ENCODE measurements at places on chromosomes 11 and 22.

DNA sequence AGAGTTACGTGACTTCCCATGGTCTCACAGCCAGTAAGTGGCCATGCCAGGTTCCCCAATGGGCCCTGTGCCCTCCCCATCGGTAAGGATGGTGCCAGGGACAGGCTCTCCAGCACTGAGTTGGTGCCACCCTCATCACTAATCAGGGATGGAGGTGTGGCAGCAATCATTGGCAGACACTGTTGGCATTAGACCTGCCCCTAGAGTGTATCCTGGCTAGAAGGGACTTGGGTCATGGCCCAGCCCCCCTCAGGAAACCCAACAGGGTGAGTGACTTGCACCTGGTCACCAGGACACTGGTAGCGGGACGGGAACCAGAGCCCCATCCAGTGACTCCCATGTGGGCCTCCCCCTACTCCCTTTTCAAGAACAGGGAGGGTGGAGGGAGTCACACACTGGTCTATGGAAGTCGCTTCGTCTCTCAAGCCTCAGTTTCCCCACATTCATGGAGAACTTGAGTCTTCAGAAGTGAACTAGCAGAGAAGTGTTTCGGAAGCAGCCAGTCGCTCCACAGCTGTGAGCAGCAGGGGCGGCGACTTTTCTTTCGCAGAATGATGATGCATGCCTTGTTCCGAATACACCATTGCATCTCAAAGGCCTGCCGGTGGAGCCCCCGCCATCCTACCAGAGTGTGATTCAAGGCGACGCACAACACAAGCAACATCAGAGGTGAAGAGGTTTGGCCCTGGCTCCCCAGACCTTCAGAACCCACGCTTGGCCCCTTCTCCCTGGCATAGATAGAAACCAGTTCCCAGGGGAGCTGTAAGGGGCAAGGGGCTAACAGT, 12.9 kb downstream of the MS4A10 start:
- DNase-seq, result no peak

DNA sequence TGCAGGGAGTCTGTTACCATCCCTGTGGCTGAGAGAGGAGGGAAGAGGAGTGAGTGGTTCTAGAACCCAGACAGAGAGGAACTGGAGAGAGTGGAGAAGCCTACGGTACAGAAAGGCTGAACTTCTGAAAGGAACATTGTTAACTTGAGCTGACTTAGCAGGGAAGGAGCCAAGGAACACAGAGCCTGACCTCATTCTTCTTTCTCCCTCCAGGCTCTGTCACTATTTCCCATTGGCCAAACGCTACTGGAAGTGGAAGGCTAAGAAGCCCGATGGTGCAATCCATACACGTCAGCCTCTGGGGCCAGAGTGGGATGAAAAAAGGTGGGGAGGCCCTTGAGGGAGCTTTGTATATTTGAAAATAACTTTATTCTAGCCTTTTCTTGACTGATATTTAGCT, 16.5 kb upstream of the WT1 start:
- peak; percentile 54 for DNase-seq

DNA sequence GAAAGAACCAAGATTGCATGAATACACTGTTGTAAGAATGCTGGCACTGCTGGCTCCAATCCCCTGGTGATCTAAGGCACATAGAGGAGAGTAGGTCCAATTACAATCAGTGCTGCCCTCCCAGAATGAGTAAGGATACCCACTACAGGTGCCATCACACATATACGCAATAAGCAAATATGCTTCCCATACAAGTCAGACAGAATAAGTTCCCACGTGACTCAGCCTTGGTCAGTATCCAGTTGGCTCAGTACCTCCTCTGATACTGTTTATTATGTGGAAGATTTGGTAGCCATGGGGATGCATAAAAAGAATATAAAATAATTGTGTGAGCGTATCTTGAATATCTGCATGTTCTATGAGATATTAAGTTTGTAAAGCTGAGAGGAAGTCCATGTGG, 8.9 kb upstream of the OR2D3 start:
- no peak for DNase-seq

- DNase-seq, result no peak
Observed at GRCh38 chr11:35031346-35031745, 107.6 kb upstream of the CD44 start.

- peak; percentile 35 for DNase-seq
Observed at GRCh38 chr11:101442171-101442570, 141.6 kb downstream of the TRPC6 start.

DNA sequence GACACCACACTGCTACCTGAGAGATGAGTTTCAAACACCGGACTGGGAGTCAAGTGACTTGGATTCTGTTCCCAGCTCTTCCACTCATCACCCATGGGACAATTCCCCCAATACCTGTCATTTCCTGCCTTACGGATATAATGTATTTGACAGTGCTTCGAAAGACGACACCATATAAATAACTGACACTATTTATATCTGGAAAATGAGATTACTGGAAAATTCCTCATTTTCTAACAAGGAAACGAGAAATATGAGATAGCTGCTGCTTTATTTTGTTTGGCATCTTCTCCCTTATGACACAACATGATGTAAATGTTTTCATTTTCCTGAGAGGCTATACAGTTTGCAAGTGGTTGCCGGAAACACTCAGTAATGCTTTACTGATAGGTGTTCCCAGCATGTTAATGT, 8.6 kb downstream of the HSCB start:
- peak; percentile 54 for DNase-seq

DNA sequence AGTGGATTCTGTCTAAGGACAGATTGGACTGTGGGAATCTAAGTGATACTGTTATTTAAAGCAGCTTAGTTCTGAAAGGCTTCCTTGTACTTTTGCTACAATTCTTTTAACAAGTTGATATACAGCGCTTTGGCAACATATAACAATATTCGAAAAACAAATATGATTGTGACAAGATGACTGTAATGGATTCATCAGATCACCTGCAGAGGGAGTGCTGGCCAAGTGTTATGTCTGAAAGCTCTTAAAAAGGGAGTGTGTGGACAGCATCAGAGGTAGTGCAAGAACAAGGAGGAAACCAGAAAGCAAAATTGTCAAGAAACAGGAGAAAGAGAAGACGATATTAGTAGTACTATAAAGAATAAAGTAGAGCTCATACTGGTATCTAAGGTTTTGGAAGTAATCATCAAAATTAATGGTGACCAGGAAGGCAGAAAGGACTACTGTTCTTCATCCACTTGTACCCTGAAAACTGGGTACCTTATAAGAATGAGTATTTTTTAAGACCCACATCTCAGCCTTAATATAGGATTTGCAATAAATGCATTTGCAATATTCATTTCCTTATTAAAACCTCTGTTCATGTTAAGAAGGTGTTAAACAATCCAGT, 1112.0 kb upstream of the CCDC90B start:
- DNase-seq, result no peak

GRCh38 chr11:75560644-75561043, 1.4 kb upstream of the SERPINH1 start:
- no peak for DNase-seq

GRCh38 chr11:65919573-65920371, 546 bp downstream of the DRAP1 start:
- DNase-seq, result no peak

GRCh38 chr11:10181811-10182210, 112.2 kb downstream of the SBF2 start:
- DNase-seq, result peak; percentile 17

GRCh38 chr11:102478673-102479299, 26.2 kb upstream of the TMEM123 start:
- no peak for DNase-seq

- no peak for DNase-seq
Observed at GRCh38 chr11:26522912-26523610, 49.0 kb downstream of the MUC15 start.

- no peak for DNase-seq
Observed at GRCh38 chr11:35139722-35140282, 831 bp downstream of the CD44 start.

- DNase-seq, result no peak
Observed at GRCh38 chr11:26905368-26905767, 88.5 kb upstream of the FIBIN start.

- no peak for DNase-seq
Observed at GRCh38 chr11:68439355-68440065, 21.0 kb upstream of the PPP6R3 start.

DNA sequence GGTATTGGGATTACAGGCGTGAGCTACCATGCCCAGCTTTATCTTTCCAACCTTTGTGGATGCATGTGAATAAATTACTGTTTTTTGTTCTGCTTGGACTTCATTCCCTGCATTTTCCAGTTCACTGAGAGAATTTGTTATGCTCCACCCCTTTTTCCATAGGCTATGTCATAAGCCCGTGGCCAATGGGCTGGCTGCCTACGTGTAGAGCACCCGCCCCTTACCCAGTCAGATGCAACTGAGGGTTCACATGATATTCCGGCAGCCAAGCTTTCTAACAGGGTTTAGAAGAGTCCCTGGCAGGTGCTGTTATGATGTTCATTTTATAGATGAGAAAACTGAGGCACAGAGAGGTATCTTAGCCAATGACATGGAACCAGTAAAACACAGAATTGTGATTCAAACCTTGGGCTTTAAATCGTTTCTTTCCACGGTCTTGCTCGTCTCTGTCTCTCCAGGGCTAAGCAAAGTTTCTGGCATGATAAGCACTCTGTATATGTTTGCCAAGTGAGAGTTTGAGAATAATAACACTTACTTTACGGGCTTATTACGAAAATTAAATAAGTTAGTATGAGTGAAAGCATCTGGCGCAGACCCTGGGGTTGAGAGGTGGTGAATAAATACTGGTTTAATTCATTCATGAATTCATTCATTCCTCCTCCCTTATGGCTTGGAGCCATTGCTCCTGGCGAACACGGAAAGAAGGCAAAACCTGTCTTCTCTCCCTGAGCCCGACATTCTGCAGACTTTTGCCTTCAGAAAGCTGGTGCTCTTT, 42.4 kb upstream of the RASD2 start:
- no peak for DNase-seq

- no peak for DNase-seq
Observed at GRCh38 chr11:86595955-86596354, 76.5 kb downstream of the ME3 start.

GRCh38 chr11:116403794-116404461, 368.9 kb downstream of the BUD13 start:
- DNase-seq, result no peak

DNA sequence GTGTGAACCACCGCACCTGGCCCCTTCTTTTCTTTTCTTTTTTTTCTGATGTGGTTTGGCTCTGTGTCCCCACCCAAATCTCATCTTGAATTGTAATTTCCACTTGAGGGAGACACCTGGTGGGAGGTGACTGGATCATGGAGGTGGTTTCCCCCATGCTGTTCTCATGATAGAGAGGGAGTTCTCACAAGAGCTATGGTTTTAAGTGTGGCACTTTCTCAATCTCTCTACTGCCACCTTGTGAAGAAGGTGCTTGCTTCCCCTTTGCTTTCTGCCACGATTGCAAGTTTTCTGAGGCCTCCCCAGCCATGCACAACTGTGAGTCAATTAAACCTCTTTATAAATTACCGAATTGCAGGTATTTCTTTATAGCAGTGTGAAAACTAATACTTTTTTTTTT, 4.9 kb upstream of the TCN2 start:
- no peak for DNase-seq

DNA sequence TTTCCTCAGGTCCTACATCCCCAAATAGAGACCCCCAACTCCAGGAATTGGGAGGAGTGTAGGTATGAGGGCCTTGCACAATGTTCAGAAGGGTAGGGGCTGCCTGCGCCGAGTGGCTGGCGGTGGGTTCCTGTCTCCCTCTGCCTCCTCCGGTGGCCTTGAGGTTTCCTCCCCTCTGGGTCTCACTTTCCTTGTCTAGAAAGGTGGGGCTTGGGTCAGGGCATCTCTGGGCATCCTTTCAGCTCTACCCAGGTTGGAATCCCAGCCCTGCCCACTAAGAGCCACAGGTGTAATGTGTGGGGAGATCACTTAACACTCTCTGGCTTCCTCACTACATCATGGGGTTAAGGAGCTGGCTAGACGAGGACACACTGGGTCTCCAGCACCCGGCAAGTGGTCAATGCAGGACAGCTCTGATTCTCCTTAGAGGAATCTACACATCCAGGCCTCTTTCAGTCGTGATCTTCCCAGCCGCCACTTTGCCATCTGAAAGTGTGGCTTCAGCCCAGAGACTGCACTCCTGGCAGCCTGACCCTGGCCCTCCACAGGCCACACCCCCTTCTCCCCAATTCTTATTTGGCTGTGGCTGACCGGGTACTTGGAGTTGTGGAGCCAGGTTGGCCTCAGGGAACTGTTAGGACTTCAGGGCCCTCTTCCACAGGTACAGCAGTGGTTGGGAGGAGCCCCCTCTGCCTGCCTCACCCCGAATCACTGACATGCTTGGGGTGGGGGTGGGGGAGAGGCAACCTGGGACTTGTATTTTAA, 22.1 kb downstream of the PRDM11 start:
- no peak for DNase-seq

DNA sequence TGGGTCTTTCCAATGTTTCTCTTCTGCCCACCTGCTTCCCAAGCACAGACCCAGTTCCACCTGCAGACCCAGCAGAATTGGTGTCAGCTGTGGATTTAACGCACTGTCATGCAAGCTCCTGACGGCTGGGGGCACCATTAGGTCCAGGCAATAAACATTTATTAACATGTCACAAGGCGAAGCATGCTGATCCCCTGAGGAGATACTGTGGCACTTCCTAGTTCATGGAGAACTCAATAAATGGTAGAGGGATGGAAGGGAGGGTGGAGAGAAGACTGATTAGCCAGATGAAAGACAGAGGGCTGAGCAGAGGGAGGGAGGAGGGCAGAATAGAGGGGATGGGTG, 68.3 kb upstream of the TSPAN18 start:
- DNase-seq, result no peak

- DNase-seq, result peak; percentile 10
Observed at GRCh38 chr11:118002541-118003423, 16.6 kb downstream of the IL10RA start.

GRCh38 chr11:127236776-127237175, 236.2 kb upstream of the KIRREL3 start:
- no peak for DNase-seq

- no peak for DNase-seq
Observed at GRCh38 chr22:39410264-39410663, 10.7 kb downstream of the TAB1 start.

DNA sequence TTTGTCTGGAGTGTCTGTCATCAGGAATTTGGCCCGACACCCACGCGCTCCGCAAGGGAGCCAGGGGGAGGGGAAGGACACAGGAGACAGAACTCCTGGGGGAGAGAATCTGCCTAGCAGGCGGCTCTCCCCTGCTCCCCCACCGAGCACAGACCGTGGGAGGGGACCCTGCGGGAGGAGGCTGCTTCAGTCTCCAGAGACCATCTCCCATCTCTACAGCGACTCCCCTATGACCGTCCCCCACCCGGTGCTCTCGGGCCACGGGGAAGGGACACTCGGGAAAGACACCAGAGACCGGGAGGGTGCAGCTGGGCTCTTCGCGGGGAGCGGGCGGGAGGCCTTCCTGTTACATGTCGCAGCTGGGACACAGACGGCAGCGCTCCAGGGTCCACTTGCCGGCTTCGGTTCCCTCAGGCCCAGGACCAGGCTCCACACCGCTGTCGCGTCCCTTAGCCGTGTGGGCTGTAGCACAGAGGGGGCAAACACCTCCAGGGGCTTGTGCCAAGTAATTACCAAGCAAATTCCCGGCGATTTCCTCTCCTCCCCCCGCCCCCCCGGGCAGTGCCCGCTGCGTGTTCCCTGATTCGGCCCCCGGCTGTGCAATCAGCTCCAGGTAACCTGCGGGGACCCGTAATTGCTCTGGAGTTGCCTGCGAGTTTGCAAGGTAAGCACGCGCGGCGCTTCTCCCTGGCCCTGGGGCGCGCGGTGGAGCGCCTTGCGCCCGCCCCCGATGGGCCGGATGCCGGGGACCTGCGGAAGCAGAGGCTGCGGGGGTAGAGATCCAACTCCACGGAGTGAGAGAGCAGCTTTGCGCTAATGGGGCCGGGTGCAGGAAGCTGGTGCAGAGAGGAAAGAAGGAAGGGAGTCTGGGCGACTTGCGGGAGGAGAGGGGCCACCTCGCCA, 155.1 kb upstream of the CADM1 start:
- no peak for DNase-seq

GRCh38 chr22:45335854-45336522, 26.3 kb downstream of the FAM118A start:
- no peak for DNase-seq

Measured in skeletal muscle cell (primary cell).